ENCODE measurements at places on chromosomes 6 and 20.
A peak's percentile ranks its signal among the peaks of the same experiment; 100 is the strongest.

DNA sequence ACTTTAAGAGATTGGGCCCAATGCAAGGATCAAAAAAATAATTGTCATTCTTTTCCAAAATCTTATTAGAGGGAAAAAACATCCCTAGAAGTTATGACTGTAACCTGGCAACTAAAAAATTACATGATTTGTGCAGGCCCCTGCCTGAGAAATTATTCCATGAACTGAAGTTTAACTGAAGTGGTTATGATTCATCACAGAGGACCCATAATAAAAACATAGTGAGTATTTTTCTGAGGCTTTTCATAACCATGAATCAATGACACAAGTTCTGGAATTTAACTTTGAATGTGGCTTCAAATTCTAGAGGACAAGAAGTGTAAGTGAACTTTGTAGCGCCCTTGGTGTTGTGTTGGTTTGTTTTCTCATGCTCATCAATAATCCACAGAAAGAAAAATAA, 31.1 kb upstream of the CARMIL1 start:
- DNase-seq, result peak; percentile 50

DNA sequence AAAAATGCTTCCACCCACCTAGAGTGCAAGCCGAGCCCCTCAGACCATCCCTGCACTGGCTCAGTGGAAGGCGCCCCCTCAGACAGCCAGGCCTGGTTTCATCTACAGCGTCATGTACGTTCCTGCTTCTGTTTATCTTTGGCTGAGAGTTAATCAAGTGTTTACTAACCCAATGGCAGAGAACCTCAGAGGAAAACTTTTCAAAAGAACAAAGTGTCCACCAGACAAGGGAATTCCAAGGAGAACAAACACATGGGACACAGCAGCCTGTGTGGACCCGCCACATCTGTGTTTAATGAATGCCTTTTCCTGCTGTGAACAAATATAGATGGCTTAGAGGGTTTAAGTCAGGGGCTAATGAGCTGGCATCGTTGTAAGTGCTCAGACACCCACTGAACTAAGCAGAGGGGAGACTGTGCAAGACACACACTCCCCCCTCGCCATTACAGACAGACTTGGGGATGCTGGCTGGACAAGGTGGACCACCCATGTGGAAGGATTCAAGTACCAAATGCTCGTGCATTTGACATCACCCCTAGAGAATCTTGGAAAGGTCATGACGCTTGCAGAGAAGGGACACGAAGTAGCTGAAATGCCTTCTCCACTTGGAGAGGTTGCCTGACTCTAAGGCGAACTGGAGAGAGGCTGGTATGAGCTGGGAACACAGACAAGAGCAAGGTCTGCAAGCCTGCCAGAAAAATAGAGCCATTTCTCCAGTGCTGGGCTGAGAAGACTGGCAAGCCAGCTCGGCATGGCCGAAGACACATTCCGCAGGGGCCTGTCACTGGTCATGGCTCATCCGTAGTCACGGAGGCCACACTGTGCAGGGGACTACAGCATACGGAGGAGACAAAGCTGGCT, 53.5 kb upstream of the NXT1 start:
- peak; percentile 83 for DNase-seq

DNA sequence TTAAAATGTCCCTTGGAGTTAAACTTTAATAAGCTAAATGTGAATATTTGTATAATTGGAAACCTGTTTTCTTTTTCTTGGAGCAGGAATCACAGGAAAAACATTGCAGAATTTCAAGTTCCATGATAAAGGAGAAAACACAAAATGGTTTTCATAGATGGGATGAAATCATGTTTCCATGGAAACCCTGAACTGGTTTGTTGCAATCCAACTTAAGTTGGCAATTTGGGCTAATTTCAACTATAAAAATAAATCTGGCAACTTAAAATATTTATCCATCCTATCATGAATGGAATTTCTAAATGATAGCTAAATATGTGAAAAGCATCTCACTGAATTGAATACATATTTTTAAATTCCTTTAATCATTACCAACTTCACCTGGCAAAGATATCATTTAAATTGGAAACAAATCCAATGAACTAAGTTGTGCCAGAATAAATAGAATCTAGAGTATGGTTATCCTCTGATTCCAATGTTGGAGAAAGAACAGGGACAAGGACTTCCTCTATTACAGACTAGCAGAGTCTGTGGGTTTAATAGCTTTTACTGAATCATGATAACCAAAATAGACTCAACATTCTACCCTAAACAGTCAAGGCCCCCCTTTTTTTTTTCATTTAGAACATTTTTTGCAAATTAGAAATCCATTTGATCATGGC, 33.2 kb downstream of the COL21A1 start:
- no peak for DNase-seq

DNA sequence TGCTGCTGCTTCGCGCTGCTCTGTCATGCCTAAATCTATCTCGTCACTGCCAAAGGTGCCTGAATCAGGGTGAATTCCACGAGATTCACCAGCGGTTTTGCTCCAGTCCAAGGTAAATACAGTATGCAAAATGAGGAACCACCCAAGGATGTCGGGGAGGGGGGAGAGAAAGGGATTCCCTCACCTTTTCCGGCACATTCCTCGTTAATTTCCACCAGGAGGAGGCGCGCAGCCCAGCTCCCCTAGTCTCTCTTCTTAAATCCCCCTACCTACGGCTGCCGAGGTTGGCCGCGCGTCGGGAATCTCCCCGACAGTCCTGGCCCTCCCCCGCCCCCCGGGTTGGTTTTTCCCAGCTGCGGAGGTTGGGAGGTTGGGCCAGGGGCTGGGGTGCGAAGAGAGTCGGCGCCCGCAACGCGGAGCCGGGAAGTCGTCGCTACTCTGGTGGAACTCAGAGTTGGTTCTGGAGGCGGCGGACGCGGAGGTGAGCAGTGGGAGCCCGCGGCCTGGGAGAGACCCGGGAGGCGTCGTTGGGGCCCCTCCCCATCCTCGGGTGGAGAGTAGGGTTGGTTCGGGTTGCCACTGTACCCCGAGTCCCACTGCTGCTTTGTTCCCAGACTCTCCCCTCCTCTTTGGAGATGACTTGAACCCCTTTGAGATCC, at the start of gene TPBG:
Gene TPBG (plus strand): TSS at position 390 of the 659 bp plus-strand sequence. CDS start 1,145 bp downstream, outside the sequence.
- peak; percentile 66 for DNase-seq

DNA sequence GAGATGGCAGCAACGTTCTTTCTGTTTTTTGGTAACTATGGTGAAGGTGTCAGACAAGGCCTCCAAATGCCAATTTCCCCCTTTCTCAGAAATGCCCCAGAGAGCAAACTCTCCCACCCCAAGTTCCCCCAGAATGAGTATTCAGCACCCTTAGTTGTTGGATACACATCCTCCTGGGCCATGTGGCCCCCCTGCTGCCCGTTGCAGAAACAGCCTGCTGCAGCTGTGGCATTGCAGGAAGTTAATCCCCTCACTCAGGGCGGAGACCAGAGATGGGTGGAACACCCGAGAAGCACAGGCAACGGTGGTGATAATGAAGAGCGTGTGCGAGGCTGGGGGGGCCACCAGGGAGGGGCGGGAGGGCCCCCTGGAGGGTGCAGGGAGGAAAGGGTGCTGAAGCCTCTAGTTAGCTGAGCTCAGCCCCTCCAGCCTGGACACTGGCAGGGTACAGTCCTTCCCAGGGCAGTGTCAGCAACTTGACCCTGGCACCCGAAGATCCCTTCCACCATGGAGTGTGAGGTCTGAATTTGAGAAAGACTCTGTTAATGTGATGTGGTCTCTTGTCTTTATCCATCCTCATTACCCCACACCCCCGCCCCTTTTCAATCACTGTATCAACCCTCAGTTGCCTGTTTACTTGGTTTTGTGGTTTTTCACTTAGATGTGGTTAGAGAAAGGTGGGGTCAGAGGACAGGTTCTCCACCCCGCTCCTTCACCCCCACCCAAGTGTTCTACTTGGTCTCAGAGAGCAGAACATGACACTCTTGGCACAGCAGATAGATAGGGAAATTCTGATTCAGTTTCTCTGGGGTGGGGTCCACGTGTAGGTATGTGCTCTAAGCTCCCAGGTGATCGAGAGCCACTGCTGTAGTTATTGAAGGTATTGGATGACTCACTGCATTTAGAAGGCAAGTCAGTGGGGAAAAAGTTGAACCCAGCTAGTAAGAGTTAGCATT, 208.8 kb upstream of the SUPT3H start:
- DNase-seq, result no peak

DNA sequence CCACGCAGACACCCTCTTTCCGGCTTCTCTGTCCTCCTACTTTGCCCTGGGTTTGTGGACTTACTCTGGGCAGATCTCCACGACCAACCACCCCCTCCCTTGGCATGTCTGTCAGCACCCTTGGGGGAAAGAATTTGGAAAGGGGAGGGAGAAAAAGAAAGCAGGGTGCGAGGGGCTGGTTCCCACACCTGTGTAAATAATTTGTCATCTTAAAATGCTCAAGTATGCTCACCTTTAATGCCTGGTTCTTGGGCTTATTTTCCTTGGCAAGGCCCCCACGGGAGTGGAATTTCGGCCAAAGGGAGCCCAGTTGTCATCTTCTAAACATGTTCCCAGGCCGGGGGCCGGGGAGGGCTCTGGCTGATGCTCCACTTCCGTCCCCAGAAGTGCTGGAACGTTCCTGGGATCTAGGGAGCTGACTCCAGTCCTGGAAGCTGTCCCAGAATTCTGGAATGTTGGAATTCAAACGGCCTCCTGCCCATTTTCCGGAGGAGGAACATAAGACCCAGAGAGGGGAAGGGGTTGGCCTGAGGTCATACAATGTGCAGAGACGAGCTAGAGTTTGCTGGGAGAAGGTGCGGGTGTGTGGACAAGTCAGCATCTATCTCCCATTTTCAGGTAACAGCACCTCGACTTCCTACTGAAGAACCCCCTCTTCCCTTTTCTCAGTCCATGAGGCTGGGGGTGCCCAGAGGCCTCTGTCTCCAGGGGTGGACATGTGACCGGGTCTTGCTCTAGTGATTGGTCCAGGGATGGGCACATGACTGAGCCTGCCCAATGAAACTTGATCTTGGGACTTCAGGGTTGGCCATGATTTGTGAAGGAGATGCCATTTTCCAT, 122.3 kb downstream of the CEBPB start:
- DNase-seq, result peak; percentile 86

- DNase-seq, result no peak
Measured at GRCh38 chr6:3394671-3395070, 62.2 kb downstream of the SLC22A23 start.
